ENCODE measurements at places on chromosomes 2 and 18. TPM values are rescaled to one million over a fixed set of nuclear protein-coding genes. Genes with fewer than 3 reads are reported as not detected.

DNA sequence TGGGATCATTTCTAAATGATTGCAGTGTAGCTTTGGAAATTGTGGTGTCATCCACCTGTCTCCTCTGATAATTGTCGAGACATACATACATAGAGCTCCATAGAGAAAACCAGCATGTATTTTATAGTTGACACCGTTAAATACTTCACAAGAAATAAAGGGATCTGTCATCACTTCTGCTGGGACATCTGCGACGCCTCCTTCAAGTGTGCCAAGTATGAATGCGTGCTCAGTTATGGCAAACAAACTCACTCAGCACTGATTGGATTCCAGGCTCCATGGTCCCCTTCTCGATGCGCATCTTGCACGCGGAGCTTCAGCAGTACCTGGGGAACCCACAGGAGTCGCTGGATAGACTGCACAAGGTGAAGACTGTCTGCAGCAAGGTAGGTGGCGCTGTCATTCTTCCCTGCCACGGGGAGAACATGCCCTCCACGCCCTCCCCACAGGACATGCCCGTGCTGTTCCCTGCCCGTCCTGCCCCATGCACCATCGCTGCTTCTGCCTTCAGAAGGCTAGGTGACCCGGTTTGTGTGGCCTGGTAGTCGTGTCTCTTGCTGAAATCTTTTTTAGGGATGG is 64.1 kb downstream of the TRAPPC12 start:
- DNase-seq: no peak

- DNase-seq: no peak
Observed at GRCh38 chr18:63100630-63101055, 218.9 kb downstream of the BCL2 start.

SPOPL gene
- 12.1 TPM for total RNA-seq

DNA sequence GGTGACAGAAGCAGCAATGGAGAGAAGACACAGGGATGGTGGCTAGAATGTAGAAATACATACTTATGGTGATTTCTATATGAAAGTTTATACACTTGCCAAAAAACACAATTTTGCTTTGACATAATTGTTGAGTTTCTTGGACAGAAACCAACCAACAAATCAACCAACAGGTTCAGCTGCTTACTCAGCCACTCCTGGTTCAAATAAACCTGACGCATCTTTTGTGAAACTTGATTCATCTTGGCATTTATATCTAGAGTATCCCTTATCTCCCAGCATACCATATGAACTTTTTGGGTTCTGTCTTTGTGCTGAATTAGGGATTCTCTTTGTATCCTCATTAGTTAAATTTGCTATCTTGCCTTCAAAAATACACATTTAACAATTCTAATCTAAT is 54.1 kb upstream of the ERBB4 start:
- no peak for DNase-seq

DNA sequence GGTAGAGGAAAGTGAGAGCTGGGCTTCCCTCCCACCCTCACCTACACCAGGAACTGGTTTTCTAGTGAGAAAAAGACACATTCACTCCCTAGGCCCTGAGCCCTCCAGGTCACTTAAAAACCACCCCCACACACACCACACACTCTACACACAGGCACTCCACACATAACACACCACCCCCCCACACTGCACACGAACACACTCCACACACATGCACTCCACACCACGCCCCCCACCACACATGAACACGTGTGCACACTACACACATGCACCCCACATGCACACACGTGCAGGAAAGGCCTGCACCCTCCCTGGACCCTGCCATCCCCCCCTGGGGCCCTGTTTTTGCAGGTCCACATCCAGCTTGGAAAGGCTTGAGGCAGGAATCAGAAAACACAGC is 67.6 kb downstream of the RALBP1 start:
- DNase-seq: no peak
